Kasumi-1 (cell line): ENCODE measurements at places on chromosomes 3 and 15.

GRCh38 chr15:80744415-80744814 is 34.8 kb upstream of the CEMIP start:
- DNase-seq: no peak

- DNase-seq: no peak
Measured at GRCh38 chr15:71701808-71702207, 108.5 kb upstream of the NR2E3 start.

GRCh38 chr15:99167201-99167600 is 62.3 kb downstream of the SYNM start:
- no peak for DNase-seq

- no peak for DNase-seq
Measured at GRCh38 chr3:194107107-194107506, 28.8 kb upstream of the HES1 start.

GRCh38 chr15:40563426-40563825 is 1.4 kb downstream of the CCDC32 start:
- no peak for DNase-seq

GRCh38 chr15:80177156-80177555 is 24.4 kb downstream of the FAH start:
- no peak for DNase-seq

DNA sequence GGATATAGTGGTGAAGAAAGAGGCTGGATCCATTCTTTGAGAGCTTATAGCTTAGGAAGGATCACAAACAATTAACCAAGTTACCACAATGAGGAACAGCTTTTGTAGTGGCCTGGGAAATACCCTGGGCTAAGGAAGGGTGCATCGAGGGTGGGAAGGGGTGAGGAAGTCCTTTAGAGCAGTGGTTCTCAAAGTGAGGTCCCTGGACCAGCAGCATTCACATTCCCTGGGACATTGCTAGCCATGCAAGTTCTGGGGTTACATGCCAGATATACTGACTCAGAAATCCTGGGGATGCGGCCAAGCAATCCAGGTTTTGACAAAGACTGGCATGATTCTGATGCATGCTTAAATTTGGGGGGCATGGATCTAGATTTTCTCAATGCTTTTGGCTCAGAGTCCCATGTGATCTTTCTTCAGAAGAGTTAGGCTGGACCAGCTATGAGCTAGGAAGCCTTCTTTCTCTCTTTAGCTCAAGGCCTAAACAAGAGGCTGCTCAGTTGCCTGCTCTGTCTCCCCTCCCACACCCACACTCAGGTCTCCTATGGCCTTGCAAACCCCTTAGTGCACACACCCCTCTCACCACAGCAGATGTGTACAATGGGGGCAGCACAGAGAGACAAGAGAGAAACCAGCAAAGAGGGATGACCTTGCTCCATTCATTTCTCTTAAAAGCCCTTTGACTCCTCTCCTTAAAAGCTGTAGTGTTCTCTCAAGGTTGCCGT is 1.8 kb upstream of the CCR1 start:
- DNase-seq: no peak

DNA sequence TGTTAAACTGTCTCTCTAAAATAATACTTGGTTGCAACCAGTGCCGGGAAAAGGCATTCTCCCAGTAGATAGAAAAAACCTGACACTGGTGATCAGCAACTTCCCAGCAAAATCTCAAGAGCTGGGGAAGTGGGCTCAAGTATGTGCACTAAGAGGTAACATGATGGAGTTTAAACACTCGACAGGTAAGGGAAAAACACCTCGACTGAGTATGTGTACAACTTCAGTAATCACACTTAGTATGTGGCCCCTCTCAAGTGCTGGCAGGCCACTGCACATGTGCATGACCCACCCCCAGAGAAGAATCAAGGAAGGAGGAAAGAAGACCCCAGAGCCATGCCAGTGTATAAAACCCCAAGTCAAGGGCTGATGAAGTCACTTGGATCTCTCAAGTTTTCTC is 27.4 kb downstream of the SPESP1 start:
- no peak for DNase-seq

- DNase-seq: no peak
Measured at GRCh38 chr3:142019794-142020320, 129.5 kb downstream of the TFDP2 start.

GRCh38 chr15:89461386-89461785 is 35.0 kb downstream of the RHCG start:
- DNase-seq: no peak
